ENCODE measurements at places on chromosomes 5 and 9.

- no peak for DNase-seq
These were observed 85.8 kb downstream of the LPAR1 start for GRCh38 chr9:110952540-110952859.

GRCh38 chr9:72997387-72997995 lies 44.6 kb upstream of the ALDH1A1 start:
- DNase-seq: no peak

DNA sequence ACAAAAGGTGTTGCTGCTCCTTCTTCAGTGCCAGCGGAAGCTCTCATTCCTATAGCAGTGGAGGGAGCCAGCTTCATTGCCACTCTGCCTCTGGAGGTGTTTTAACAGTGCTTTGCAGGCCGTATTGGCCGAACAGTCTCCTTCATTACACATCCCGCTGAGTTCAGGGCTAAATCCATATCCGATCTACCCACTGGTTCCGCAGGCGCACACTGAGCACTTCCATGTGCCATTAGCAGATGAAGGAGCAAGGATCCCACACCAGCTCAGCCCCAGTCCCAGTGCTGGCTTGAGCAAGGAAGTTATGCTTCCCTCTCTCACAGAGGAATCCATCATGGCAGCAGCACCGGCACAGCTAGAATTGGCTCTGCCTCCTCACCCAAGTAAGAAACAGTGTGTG lies 121.2 kb upstream of the IRX2 start:
- DNase-seq: no peak

GRCh38 chr5:159971038-159971437 lies 37.9 kb upstream of the TTC1 start:
- DNase-seq: no peak

- DNase-seq: no peak
These were observed 87.5 kb upstream of the NR5A1 start for GRCh38 chr9:124594673-124595072.

DNA sequence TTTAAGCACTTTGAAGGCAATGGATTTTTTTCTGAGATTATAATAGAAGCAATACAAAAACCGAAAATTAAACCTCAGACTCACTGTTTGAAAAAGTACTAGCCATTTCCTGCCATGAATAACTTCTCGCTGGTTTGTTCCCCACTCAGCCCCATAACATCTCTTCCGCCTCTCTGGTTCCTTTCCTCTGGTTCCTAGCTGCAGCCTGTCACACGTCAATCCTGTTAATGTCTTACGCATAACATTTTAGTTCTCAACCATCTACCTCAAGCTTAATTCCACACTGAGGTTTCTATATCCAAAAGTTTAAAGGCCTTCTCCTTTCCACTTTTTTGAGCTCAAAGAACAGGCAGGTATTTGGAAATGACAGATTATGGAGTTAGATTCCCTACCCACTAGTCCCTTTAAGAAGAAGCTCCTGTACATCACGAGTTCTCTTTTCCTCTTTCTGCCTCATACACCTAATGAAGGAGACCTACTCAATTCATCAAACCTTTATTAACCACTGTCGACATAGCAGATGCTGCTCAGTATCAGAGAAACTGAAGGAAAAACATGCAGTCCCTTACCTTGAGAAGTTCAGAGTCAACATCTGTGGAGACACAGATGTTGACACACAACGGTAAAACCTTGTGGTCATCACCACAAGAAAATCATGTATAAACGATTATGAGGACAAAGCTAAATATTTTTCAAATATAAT lies 243.0 kb upstream of the PTGER4 start:
- DNase-seq: no peak

DNA sequence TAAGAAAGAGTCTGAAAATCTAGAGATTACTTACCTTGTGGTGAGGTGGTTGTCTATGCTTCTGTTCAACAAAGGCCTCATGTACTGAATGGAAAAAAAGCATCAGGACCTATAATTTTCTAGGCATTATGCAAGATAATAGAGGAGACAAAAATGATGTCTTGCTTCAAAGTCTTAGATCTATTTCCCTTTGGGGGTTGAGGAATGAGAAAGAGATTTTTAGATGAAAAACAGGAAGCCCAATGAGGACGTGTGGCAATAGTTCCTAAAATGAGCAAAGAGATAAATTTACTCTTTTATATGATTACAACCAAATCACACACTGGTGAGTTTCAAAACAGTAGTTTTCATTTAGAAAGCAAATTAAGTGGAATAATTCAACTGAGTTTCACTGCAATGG lies 99.5 kb downstream of the GHR start:
- no peak for DNase-seq

DNA sequence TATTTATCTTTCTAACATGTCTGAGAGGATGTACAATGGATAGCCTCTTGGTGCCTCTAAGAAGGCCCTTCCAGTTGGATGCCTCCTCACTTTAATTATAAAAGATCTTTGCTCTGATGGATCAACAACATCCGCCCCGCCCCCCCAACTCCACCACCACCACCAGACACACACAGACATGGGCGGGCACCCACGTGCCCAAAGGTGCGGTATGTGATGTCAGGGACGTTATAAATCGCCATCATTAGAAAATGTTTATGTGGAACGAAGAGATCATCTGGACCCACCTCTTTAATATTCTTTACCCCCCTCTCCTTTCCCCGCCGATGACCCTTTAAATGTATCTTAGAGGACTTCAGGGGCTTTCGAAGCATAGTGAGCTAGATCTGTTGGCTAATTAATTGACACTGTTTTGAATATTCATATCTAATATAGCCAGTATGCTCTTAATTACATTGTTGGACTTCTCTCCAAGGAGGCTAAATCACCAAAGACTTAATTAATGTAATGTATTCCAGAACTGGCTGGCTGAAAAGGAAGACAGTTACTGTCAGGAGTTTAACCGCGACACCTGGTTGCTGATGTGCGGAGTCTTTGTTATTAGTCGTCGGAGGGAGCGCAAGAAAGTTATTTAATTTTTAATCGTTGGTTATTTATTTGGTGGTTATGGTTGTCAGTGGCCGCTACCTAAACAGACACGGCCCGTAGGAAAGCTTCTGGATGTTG lies 6.1 kb upstream of the FOXB2 start:
- DNase-seq: no peak

DNA sequence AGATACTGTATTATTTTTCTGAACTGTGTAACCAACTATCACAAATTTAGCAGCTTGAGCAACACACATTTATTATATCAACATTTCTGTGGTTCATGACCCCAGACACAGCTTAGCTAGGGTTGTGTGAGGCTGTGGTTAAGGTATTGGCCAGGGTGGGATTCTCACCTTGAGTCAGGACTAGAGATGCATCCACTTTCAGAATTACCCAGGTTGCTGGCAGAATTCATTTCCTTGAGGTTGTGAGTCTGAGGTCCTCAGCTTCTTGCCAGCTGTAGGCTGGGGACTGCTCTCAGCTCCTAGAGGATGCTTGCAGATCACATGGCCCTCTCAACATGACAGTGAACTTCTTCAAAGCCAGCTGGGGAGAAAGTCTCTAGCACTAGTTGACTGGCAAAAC lies 122.5 kb upstream of the RASGRF2 start:
- no peak for DNase-seq

DNA sequence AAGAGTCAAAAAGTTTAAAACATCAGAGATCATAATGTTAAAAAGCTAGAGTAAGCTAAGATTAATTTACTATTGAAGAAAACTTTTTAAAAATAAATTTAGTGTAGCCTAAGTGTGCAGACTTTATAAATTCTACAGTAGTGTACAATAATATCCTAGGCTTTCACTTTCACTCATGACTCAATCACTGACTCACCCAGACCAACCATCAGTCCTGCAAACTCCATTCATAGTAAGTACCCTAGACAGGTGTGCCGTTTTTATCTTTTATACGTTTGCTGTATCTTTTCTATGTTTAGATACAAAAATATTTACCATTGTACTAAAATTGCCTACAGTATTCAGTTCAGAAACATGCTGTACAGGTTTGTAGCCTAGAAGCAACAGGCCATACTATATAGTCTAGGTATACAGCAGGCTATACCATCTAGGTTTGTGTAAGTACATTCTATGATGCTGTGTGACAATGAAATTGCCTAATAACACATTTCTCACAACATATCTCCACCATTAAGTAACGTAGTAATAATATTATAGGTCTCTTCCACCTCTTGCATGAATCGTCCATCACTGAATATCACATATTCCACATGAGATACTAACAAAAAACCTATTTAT lies 59.2 kb downstream of the MEGF9 start:
- DNase-seq: no peak

GRCh38 chr5:65394087-65394486 lies 87.6 kb downstream of the ADAMTS6 start:
- peak; percentile 91 for DNase-seq

GRCh38 chr5:12614608-12615007 lies 710.4 kb upstream of the CTNND2 start:
- no peak for DNase-seq

- peak; percentile 46 for DNase-seq
These were observed 232.7 kb downstream of the RFK start for GRCh38 chr9:76161541-76161940.

DNA sequence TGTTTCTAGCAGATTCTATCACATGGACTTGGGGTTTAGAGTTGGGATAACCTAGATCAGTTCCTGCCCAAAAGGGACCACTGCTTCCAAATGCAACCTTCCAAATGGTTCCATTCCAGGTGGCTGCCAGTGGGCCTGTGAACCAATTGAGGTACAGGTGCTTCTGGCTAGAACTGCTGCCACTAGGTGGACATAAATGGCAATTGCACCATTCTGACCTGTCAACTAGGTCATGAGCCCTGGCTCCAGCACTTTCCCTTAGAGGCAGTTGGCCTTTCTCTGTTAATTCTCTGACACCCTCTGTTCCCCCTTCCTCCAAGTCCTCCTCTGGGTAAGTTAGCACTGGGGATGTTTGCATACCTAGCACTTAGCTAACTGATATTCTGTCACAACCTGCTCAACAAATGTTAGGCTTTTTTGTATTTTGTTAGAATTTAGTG lies 16.6 kb upstream of the HEMGN start:
- no peak for DNase-seq

DNA sequence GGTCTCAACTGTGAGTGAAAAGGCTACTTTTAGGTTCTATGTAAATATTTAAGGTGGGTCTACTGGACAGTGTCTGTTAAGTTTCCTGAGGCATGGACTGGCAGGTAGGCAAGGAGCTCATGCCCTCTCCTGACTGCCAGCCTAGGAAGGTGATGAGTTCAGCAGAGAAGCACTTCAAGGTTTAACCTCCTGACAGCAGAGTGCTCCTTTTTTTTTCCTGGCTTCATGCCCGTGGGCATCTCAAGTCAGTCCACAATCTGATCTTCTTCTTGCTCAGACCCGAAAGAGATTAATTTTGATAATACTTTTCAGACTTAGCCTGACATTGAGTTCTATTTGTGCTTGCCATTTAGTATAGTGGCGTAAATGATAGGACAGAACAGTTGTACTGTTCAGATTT lies 241.9 kb upstream of the NREP start:
- DNase-seq: no peak

- no peak for DNase-seq
These were observed 446.4 kb downstream of the ISL1 start for GRCh38 chr5:51829691-51830090.

DNA sequence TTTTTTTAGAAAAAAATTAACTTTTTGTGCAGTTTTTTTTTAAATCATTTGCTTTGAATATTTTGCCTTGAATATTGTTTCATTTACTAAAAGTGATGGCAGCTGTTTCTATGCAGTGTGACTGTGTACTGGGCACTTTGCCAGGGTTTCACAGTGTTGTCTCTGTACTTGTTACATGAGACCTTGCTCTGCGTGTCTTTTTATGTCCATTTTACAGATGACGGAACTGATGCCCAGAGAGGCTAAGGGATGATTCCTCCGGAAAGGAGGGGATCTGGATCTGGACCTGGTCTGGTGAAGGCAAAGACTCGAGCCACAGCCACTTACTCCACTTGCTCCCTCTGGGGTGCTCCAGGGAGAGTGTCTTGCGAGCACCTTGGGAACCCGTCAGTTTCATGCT lies 124.8 kb upstream of the PTCH1 start:
- no peak for DNase-seq

DNA sequence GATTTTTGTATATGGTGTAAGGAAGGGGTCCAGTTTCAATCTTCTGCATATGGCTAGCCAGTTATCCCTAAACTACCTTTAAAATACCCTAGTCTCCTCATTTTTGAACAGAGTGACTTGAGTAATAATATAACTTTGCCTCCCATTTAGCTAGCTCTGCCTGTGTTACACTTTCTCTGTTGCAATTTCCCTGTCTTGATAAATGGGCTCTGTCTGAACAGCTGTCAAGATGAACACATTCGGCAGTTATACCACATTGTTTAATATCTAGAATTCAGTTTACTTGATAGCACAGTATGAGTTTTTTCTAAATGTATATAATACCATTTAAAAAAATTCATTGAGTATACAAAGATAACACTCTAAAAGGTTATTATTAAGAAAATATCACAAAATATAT lies 562.9 kb upstream of the FTMT start:
- no peak for DNase-seq

GRCh38 chr9:130288393-130288792 lies 22.8 kb downstream of the HMCN2 start:
- DNase-seq: no peak

GRCh38 chr5:159527546-159528254 lies 197.4 kb upstream of the IL12B start:
- DNase-seq: no peak

DNA sequence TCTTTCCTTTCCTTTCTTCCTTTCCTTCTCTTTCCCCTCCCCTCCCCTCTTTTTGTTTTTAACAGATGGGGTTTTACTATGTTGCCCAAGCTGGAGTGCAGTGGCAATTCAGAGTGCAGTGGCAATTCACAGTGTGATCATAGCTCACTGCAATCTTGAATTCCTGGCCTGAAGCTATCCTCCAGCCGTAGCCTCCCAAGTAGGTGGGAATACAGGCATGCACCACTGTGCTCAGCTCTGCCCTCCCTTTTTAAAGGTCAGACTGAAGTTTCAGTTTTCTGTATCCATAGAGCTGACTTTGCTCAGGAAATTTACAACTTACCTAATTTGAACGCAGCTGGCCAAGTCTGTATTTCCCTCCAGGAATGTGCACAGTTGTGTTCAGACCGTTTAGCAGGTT lies 696 bp downstream of the CCL28 start:
- no peak for DNase-seq

DNA sequence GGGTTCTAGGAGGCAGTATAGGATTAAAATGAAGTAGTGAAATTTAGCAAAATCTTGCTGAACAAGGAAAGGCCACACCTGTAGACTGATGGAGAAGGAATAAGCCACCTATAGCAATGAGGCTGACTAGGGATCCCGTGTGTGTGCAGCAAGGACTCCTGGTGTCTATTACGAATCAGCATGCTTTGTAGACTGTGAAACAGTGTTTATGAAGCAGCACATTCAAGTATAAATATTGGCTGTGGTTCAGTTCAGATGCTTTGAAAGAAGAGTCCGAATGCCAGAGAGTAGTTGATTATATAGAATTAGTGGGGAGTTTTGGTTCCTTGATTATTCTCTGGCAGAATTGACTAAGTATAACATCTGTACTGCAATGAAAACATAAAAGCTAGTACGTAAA lies 41.8 kb downstream of the CAST start:
- DNase-seq: no peak

GRCh38 chr9:9392755-9393154 lies 1220.0 kb downstream of the PTPRD start:
- DNase-seq: no peak

GRCh38 chr9:9142001-9142400 lies 1342.4 kb upstream of the DMAC1 start:
- no peak for DNase-seq

GRCh38 chr5:38821679-38822078 lies 24.1 kb upstream of the OSMR start:
- DNase-seq: no peak

- DNase-seq: no peak
These were observed 766.2 kb downstream of the PTPRD start for GRCh38 chr9:9846557-9846956.

All from fibroblast of the conjunctiva (primary cell).